ENCODE measurements at places on chromosomes 4 and X.

GRCh38 chr4:136706942-136707341 lies 825.4 kb downstream of the PCDH18 start:
- no peak for DNase-seq

GRCh38 chr4:84673475-84674240 lies 90.7 kb downstream of the CDS1 start:
- no peak for DNase-seq

DNA sequence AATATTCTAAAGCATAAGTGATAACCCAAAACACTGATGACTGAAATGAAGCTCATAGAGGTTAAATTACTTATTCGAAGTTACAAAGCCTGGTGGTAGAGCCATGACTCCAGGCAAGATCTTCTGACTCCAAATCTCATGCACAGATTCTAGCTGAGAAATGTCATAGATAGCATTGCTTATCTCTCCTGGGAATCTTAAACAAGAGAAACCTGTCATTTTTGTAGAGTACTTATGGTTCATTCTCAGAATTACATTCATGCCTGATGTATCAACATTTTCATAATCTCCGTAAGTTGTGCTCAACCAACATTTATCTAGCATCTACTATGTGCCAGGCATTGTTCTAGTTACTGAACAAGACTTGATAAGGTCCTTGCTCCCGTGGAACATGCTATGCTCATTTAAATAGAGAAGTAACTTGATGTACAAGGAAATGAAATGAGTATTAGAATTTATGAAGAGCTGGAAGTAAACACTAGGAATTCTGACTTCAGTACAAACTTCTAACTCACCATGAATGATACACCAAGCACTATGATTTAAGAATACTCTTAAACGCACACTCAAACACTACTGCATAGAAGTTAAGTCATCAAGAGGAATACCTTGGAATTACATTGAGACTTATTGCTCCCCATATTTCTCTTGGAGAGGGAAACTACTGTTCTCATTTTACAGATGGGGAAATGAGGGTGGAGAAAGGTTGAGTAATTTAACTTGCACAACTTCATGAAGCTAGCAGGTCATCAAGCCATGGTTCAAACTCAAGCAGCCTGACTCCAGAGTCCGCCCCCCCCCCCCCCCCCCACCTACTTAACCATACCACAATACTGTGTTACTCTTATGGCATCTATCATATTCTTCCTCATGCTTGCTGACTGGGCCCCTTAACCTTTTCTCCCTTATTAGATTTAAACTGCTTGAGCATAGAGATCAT lies 45.4 kb downstream of the MBNL3 start:
- no peak for DNase-seq

GRCh38 chrX:28979877-28980276 lies 392.6 kb downstream of the IL1RAPL1 start:
- DNase-seq: no peak

DNA sequence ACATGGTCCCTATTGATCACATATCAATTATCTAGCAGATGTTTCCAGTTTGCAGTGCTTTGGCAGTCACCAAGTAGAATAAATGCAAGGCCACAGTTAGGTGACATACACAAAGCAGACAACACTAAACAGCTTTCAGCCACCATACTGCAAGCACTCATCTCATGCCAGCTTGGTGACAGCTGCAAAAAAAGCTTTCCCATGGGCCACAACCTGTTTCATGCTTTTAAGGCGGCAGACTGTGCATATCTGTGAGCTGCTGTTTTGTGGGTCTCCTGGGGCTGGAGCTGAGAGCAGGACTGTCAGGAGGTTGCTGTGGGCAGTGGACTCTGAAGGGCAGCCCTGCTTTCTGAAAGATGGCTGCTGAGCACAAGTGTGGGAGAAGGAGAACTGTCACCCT lies 82.6 kb downstream of the FHDC1 start:
- DNase-seq: no peak

- DNase-seq: no peak
Observed at GRCh38 chrX:318739-319578, at the start of gene GTPBP6. TSS of gene GTPBP6 (minus strand) at chrX:318796. CDS start at chrX:318787, 9 bp downstream.

- DNase-seq: no peak
Observed at GRCh38 chrX:130393451-130394074, 8.1 kb upstream of the GPR119 start.

DNA sequence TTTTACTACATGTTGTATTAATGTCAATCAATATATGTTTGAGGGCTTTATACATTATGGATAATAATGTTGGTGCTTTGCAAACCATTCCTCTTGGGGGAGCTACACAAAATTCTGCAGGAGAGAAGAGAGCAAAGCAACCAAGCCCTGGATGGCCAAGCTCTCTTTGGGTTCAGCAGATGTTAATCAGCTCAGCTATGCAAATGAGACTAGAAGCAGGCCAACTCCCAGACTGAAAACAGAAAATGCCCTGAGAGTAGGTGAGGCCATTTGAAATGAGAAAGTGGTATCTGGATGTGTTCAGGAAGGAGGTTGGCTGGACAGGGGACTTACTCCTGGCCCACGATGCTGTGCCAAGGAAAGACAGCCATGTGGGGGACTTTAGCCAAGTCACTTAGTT lies 387.0 kb downstream of the BCOR start:
- no peak for DNase-seq

DNA sequence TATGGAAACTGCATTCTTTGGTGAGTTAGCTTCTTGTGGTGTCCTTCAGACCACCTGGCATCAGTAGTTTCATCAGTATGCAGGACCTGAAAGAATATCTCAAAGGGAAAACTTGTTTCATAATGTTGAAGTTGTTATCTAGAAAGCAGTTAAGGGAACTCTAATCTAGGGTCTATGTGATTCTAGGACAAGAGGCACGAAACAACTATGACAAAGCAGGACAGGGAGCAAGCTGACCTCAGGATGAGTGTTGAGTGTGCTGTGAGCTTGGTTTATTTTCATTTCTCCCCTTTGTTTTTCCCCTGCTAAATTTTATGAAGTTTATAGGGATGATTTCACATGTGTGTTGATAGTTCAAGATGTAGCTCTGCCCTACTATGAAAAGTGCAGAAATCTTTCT lies 65.7 kb downstream of the MXRA5 start:
- DNase-seq: no peak

DNA sequence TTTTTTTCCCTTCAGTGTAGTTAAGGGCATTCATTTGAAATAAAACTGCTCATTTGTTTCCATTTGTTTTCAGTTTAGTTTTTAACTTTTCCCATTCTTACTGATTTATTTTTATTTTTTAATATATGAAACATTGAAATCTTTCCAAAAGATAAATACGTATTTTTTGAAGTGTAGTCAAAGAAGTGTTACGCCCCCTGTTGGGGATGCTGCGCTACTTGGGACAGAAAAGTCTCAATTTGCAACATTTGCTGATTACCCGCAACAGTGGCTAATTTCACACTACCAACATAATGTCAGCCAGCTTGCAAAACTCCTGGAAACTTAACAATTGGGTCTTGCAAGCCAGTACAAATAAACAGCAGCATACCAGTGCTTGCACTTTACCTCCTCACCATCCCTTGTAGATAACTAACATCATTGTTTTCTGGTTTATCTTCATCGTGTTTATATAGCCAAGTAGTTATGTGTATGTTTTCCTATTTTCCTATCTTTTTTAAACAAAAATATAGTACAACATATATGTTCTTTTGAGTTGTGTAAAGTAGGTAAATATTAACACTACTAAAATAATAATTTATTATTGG lies 158.6 kb downstream of the STPG2 start:
- DNase-seq: no peak

- DNase-seq: no peak
Observed at GRCh38 chr4:106297245-106298035, 18.6 kb downstream of the TBCK start.

DNA sequence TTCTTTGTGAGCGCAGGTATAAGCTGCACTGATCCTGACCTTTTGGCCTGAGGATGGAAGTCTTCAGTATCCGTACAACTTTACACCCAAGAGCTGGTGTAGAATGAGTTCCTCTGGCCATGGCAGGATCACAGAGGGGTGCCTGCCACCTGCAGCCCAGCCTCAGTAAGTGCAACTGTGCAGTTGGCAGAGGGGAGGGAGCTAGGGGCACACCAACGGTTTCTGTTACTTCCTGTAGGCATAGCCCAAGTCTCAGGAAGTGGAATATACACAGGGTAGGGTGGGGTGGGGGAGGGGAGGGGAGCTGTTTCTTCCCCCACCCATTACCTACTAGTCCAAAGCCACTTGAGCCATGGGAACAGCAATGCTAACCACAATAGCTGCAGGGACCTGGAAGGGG lies 85.4 kb upstream of the GBA3 start:
- DNase-seq: no peak

DNA sequence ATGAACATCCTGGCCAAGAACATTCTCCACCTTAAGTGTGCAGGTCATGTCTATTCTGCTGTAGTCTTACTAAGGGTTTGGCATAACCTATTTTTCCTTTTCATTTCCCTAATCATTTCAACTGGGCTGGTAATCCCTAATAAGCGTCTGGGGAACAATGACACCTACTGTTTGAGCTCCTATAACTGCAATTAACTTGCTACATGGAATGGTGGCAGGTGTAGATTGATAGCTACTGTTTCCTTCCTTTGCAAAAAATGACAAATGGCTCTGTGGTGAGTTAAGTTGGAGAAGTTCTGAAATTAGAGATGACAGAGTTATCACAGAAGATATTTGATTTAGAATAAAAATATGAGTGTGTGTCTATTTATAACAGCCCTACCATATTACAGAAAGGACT lies 104.5 kb upstream of the NAP1L5 start:
- DNase-seq: no peak
